ENCODE measurements at places on chromosomes 5 and 9.

DNA sequence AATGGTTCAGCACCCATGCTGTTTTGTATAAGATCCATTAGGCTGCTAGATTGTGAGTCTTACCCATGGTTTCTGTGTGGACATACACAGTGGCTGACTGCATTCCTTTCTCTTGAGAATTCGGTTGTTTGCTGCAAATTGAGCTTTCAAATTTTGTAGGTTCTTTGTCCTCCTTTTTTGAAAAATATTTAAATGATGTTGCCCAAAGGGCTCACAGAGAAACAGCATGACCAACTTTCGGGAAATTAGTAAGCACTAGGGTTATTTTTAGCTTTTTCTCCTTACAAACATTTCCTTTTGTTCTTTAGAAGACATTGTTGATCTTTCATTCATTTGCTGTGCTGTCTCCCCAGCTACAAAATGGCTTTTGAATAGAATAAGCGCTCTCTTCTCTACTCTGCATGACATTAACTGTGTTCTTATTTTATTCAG is 79.4 kb downstream of the NLN start:
- DNase-seq = peak; percentile 86

DNA sequence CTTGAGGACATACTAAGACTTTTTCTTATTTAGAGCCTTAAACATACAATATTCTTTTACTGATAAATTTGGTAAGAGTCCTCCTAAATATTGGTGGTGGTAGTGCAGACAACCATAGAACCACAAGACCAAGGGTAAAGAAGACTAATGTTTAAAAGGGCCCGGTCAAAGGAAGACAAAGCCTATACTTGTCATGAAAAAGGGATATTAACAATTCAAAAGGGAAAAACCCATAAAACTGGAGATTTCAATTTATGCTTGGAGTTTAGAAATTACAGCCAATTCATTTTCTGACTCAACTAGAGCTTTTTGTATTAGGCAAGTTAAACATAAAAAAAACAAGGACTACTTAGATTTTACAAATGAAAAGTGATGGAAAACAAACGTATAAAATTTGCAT is 24.4 kb downstream of the FEM1C start:
- no peak for DNase-seq

GRCh38 chr9:14296495-14297113 is 17.3 kb downstream of the NFIB start:
- no peak for DNase-seq

GRCh38 chr5:31918739-31919138 is 255.4 kb downstream of the GOLPH3 start:
- DNase-seq = no peak

- DNase-seq = peak; percentile 47
These were observed 488.0 kb downstream of the PRELID2 start for GRCh38 chr5:145347026-145347616.

GRCh38 chr5:37876245-37876644 is 36.4 kb upstream of the GDNF start:
- DNase-seq = no peak

DNA sequence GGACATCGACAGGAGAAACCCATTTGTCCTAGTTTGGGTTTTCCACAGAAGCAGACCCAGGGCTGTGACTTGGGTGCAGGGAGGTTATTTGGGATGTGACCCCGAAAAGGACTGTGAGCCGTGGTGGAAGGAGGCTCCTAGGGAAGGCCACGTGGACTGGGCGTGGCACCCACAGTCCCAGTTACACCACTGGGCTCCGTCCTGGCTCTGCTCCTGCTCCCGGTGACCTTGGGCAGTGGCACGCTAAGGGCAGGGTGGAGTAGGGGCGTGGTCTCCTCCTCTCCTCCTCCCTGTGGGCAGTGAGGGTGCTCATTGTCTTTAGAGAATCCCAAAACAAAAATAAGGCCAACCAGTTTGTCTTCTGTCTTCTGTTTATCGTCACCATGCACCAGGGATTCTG is 190.1 kb downstream of the GADD45G start:
- no peak for DNase-seq

DNA sequence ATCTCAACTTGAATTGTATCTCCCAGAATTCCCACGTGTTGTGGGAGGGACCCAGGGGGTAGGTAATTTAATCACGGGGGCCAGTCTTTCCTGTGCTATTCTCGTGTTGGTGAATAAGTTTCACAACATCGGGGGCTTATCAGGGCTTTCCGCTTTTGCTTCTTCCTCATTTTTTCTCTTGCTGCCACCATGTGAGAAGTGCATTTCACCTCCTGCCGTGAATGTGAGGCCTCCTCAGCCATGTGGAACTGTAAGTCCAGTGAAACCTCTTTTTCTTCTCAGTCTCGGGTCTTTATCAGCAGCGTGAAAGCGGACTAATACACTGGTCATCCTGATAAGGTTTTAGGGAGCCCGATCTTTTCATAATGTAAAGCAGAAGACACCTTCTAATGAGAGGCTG is 687.0 kb upstream of the FTMT start:
- DNase-seq = no peak

- DNase-seq = no peak
These were observed 585.7 kb downstream of the LRRC70 start for GRCh38 chr5:63164339-63164738.

- no peak for DNase-seq
These were observed 148.6 kb upstream of the PLPPR1 start for GRCh38 chr9:100879884-100880283.

DNA sequence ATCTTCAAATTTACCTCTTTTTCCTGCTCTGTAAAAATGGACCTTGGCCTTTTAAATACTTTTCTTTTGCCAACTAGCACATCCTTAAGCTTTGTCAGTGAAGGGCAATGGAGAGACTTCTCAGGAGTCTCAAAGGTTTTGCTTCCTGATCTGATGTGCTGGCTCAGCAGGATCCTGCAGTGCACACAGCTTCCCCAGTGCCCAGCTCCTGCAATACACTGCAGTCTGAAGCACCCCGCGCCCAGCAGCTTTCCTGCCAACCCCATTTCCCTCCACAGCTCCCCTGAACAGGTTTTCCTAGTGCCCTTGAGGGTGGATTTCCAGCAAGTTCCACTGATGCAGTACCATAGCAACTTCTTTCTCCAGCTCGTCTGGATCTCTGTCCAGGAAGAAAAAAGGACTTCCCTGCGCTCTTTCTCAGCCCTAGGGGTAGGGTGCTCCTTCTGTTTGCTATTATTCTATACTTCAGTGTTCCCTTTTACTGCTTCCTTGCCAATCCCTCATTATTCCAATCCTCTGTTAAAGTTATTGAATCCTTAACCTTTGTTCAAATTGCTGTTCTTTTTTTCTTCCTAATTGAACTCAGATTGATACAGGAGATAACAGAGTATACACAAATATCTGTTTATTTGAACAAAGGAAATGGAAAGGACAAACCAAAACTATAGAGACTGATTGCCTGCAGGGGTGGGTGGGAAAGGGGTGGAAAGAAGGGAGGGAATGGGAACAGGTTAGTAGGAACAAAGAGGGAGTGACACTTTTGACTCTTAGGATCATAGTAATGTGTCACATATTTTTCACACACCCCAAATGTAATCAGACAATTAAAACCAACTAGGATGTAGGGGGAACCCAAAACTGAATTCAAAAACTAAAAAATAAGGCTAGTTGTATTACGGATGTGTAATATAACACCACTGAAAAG is 8.5 kb downstream of the SNAPC3 start:
- DNase-seq = no peak

- no peak for DNase-seq
These were observed 1.1 kb upstream of the FAM78A start for GRCh38 chr9:131277287-131277909.

DNA sequence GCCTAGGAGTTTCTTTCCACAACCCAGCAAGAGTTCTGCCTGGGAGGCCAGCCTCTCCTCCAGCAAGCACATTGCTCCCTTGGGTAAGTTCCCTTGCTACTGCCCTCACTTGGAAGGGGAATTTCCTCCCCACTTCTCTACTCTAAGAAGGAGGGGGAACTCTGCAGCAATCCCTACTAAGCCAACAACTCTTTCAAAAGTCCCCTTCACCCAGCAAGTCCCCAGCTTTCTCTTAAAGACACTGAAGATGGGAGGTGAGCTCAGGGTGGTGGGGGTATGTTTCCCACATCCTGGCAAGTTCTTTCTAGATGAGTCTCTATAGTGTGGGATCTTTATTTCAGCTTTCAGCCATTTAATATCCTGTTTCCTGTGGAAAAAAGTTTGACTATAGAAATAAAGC is 49.0 kb downstream of the PDE8B start:
- DNase-seq = peak; percentile 52

GRCh38 chr5:157335534-157336422 is 69.9 kb downstream of the CYFIP2 start:
- DNase-seq = peak; percentile 44

DNA sequence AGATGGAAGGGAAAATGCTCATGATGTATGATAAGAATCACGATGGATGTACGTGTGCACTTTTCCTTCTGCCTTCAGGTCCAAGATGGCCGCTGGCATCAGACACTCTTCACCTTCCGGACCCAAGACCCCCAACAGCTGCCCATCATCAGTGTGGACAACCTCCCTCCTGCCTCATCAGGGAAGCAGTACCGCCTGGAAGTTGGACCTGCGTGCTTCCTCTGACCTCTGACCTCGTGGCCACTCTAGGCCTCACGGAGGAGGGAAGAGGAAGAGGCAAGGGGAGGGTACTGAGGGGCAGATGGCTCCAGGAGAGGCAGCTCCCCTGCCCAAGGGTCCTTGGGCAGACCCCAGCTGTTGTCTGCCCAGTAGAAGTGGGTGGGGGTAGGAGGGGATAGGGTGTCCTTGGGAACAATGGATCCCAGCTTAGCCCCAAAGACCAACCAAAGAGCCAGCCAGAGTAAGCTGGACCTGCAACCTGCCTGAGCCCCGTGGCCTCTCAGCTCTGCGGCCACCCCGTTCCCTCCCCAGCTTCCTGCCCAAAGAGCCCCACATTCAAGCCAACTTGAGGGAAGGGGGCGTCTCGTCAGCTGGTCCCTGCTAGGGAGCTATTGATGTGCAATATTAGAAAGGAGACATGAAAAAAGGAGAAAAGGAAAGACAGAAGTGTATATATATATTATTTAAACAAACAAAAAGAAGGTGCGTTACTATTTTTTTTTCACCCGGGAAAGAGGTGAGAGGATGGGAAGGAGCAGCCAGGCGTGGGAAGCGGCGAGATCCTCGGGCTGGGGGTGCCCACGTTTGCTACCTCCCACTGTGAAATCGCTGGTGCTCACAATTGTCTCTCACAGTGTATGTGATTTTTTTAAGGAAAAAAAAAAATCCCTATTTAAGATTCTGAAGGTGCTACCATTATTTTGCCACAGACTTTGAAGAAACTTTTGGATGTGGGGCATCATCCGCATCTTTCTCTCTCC is 12.1 kb upstream of the ORM1 start:
- DNase-seq = no peak

GRCh38 chr5:62720031-62720441 is 141.4 kb downstream of the LRRC70 start:
- DNase-seq = peak; percentile 11

DNA sequence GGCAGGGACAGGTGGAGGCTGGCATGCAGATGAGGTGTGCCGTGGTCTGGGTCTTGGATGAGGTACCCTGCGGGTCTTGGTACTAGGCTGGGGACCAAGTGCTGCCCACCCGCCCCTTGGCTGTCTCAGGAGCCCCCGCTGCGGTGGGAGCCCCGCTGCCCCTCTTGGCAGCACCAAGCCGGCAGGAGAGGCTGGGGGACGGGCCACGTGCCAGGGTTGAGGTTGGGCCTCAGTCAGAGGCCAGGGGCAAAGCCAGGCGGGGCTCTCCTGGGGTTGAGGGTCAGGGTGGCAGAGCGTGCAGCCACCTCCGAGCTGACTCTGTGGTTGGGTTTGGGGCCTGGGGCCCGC is 2.0 kb downstream of the CARD9 start:
- no peak for DNase-seq

DNA sequence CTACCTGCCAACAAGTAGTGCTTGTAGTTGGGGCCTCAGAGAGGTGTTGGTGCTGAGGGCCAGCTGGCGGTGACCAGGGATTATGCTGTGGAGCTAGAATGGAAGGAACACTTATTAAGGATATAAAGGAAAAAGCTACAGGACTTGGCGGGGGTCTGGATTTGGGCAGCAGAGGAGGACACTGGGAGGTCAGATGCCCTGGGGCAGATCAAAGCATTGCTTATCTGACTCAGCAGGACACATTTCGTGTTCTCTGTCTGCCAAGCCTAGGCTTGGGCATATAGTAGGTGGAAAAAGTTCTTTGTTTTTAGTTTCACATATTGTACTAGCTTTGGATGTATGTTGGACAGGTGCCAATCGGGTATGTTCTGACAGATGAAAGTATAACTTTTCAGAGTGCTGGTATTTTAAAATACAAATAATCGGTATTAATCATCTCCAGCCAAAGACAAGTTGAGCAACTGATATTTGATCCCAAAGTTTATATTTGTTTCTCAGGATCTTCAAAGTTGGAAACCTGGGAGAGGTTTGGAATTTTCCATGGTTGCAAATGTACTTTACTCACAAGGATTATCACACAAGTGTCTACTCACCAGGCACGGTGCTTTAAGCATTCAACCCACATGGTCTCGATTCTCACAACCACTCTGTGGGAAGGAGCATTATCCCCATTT is 69.4 kb downstream of the IQGAP2 start:
- no peak for DNase-seq

- peak; percentile 79 for DNase-seq
These were observed 83.8 kb downstream of the DAB2IP start for GRCh38 chr9:121735065-121735792.

DNA sequence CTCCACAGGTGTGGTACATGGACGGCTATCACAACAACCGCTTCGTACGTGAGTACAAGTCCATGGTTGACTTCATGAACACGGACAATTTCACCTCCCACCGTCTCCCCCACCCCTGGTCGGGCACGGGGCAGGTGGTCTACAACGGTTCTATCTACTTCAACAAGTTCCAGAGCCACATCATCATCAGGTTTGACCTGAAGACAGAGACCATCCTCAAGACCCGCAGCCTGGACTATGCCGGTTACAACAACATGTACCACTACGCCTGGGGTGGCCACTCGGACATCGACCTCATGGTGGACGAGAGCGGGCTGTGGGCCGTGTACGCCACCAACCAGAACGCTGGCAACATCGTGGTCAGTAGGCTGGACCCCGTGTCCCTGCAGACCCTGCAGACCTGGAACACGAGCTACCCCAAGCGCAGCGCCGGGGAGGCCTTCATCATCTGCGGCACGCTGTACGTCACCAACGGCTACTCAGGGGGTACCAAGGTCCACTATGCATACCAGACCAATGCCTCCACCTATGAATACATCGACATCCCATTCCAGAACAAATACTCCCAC is 32.1 kb downstream of the OLFM1 start:
- DNase-seq = no peak

DNA sequence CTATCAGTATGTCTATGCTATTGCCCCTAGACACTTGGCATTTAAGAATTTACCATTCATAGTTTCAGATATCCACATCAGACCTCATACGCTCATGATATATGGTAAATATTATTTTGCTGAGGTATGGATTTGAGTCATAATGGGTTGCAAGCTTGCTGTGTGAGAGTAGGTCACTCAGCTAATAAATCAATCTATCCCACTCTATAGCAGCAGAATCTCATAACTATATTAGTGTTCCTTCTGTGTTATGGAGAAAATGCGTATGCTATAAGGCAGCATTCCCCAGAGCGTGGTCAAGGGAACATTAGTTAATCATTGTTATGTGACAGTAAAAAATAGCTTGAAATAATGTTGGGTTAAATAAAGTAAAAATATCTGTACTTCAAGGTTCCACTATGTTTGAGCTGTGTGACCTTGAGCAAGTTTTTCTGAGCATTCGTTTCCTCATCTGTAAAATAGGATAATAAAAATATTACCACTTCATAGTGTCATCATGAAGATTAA is 7.7 kb downstream of the TRIM32 start:
- DNase-seq = peak; percentile 58

- peak; percentile 58 for DNase-seq
These were observed 139.3 kb downstream of the AOPEP start for GRCh38 chr9:94865582-94866452.

GRCh38 chr5:131381021-131381420 is 117.2 kb downstream of the CDC42SE2 start:
- DNase-seq = no peak
